ENCODE measurements at places on chromosomes 5 and 9. TPM values are rescaled to one million over a fixed set of nuclear protein-coding genes. Genes with fewer than 3 reads are reported as not detected.

The MELK gene
- total RNA-seq: 0.76 TPM

The CCNJL gene
- total RNA-seq: 0.09 TPM

The BSPRY gene
- 1.3 TPM for total RNA-seq

The ACOT12 gene
- total RNA-seq: not detected

The GABRA6 gene
- not detected for total RNA-seq

The NFIB gene
- total RNA-seq: not detected
